ENCODE measurements at places on chromosomes 5 and 9.

DNA sequence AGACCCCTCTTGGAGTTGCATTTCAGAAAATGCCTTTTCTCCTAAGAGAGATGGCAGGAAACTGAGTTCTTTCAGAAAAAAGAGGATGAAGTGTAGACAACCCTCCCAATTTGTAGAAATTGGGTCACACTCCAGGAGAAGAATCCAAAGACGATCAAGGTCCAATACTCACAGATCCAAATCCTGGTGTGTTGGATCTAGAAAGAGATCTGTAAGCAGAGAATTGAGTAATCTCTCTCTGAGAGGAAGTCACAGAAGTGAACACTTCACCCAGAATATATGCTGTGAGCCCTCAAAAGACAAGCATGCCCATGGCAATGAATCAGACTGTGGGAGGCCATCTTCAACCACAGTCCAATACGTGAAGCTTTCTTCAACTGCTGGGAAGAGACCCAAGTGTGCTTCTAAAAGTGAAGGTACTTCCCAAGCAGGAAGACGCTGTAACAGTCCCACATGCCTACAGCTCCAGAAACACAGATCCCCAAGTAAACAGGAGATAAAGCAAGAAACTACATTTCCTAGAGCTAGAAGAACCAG is 182.7 kb downstream of the SMC2 start:
- no peak for DNase-seq

GRCh38 chr5:14453481-14453880 is 128.1 kb upstream of the OTULINL start:
- no peak for DNase-seq

- no peak for DNase-seq
Observed at GRCh38 chr5:14491015-14491915, 90.3 kb upstream of the OTULINL start.

- DNase-seq = no peak
Observed at GRCh38 chr9:113589890-113590289, 126.4 kb downstream of the RGS3 start.

DNA sequence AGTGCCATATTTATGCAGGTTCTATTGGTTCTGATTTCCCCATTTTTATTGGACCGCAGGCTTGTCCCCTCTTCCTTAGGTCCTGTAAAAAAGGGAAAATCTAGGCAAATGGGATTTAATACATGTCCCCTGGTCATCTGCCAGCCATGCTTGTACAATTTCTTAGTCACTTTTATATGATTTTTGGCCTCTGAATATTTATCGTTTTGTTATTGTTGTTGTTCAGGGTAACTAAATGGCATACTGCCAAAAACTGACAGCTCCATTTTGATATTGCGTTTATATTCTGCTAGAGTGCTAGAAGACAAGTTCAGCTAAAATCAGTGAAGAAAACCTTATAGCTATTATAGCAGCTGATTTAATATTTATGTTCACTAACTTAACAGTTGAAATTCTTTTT is 770.2 kb upstream of the FAM174A start:
- DNase-seq = no peak

DNA sequence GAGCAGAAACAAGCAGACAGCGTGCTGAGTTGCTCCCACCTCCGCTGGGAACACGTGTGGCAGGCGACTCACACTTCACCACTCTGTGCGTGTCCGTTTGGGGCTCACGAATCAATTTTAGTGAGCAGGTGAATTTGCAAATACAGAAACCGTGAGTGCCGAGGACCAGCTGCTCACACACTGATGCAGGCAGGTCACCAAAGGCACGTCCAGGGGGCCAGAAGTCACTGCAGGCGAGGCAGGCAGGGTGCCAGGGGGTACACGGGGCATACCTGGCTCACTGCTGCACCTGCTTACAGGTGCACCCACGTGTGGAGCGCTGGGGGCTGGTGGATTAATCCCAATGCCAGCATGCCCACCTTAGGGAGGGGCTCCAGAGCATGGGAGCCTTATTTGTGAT is 68.8 kb downstream of the ZNF354C start:
- DNase-seq = no peak

GRCh38 chr9:98108531-98109031 is 10.4 kb downstream of the TRIM14 start:
- no peak for DNase-seq

DNA sequence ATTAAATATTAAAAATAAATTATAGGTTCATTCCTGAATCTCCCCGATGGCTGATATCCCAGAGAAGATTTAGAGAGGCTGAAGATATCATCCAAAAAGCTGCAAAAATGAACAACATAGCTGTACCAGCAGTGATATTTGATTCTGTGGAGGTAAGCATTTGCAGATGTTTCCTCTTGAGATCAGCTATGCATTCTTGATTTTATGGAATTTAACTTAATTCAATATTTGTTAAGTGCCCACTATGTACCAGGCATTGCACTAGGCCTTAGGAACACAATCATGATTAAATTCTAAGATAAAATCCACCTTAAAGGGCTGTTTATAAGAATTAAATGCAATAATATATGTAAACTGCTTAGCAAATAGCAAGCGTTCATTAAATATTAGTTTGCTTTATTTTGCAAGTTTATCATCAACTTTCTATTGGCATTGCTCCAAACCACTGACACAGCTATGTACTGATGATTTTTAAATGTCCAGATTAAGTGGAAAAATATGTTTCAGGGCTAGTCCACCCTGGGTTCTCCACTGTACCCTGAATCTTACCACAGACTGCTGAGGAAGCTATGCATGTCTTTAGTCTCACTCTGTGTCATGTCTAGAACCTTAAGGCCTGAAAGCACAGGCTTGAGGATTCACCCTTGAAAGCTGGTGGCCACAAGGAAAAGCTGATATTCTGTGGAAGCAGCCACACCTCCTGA is 33.2 kb downstream of the SLC22A4 start:
- DNase-seq = no peak

DNA sequence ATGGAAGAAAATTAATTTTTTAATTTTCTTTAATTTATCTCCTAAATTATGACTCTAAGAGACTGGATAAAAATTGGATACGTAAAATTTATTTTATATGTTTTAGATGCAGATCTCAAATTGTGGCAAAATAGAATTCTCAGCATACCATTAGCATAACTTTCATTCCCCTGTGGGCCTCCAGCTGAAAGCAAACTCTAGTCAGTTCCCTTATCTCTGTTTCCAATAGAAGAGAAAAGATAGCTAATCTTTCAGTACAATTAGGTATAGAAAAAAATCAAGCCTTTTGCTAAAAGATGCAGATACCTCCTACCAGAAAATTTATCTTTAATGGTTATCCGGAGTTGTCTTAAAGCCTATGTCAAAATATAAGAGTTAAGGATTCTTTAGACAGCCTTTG is 1530.6 kb downstream of the EFNA5 start:
- no peak for DNase-seq

GRCh38 chr9:115756736-115757135 is 396.9 kb upstream of the PAPPA start:
- DNase-seq = no peak

GRCh38 chr9:22395687-22396141 is 50.9 kb upstream of the DMRTA1 start:
- no peak for DNase-seq

DNA sequence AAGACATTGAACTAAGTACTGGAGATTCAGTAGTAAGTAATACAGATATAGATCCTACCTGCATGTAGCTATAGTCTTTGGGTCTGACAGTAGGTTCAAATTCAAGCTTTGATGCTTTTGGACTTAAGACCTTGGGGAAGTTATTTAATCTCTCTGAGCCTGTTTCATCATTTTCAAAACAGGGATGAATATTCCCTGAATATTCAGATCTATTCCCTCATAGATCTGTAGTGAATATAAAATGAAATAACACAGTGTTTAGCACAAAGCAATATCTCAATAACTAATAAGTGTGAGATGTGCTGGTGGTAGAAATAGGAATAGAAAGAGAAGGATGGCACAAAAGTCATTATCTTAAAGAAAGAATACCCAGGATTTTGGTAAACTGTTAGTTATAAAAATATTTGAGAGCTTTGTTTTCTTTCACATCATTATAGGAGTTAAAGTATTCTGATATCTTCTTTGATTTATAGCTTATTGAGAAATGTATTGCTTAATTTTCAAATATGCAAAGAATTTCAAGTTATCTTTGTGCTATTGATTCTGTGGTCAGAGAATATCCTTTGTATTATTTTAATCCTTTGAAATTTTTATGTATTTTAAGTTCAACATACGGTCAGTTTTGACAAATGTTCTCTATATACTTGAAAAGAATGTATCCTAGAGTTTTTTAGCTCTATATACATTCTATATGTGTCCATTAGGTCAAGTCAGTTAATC is 11.4 kb upstream of the RANBP3L start:
- DNase-seq = no peak

GRCh38 chr9:75188756-75189155 is 100.4 kb downstream of the OSTF1 start:
- no peak for DNase-seq

GRCh38 chr9:121990600-121991306 is 102.4 kb downstream of the TTLL11 start:
- DNase-seq = no peak

DNA sequence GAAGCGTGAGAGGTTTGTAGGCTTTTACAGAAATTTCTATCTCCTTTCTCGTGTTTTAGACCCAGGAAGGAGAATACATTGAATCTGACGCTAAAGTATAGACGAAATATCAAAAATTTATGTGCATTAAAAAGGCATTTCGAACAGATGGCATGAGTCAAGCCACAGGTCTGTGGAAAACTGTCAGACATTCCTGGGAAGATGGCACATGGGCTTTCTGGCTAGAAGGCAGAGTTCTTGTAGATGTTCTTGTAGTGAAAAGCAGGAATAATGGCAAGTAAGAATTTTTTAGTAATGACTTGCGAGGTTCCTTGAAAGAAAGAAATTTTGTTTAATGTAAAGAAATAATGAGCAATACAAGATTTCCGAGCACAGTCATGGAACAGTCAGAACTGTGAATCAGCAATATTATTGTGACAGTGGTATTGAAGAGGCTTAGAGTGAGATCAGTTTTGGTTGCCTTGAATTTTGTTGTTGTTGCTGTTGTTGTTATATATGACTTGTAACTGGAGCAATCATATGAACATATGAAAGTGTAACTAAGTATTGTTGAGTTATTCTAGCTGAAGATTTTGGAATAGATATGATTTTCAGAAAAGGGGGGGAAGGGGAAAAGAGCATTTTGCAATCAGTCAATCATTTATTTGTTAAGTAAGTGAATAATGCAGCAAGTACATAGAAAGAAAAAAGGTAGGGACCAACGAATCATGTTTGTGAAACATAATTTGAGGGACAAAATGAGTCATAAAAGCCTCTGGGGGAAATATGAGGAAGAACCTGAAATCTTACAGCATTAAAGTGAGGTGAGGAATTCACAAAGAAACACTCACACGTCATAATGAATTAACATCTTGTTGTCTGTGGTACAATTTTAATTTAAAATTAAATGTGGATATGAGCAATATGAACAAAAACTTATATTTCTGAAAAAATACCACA is 339.0 kb upstream of the CTNND2 start:
- DNase-seq = no peak

GRCh38 chr9:92381775-92382174 is 22.6 kb downstream of the OGN start:
- DNase-seq = no peak

- no peak for DNase-seq
Observed at GRCh38 chr9:116550696-116551436, 136.2 kb upstream of the TRIM32 start.

GRCh38 chr9:82720515-82720914 is 342.4 kb downstream of the RASEF start:
- DNase-seq = no peak

- DNase-seq = peak; percentile 27
Observed at GRCh38 chr9:137301081-137301947, 757 bp downstream of the NRARP start.

- no peak for DNase-seq
Observed at GRCh38 chr5:74034733-74035132, 408.7 kb downstream of the ARHGEF28 start.

DNA sequence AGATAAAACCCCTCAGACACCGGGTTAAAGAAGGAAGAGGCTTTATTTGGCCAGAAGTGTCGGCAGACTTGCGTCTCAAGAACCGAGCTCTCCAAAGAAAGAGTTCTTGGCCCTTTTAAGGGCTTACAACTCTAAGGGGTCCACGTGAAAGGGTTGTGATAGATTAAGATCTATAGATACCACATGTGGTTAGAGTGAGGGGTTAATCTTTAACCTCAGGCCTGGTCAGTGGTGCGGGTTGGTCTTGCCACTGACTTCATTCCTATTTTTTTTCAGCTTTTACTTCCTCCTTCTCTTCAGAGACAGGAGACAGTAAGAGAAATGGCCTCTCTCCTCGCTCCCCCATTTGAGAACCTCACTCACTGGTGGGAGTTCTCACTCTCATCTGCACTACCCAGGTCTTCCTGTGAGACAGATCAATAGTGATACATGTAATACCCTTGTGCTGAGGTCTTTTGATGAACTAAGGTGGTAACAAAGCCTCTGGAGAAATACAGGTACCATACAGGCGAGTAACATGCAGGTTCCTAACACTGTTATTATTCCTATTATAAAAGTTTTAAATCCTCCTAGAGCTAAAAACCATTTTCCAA is 52.4 kb upstream of the COX7C start:
- no peak for DNase-seq
